Sciatic nerve (tissue), 2 donors: ENCODE measurements at places on chromosomes 3 and 15. TPM values are rescaled to one million over a fixed set of nuclear protein-coding genes. Genes with fewer than 3 reads are reported as not detected.

DNA sequence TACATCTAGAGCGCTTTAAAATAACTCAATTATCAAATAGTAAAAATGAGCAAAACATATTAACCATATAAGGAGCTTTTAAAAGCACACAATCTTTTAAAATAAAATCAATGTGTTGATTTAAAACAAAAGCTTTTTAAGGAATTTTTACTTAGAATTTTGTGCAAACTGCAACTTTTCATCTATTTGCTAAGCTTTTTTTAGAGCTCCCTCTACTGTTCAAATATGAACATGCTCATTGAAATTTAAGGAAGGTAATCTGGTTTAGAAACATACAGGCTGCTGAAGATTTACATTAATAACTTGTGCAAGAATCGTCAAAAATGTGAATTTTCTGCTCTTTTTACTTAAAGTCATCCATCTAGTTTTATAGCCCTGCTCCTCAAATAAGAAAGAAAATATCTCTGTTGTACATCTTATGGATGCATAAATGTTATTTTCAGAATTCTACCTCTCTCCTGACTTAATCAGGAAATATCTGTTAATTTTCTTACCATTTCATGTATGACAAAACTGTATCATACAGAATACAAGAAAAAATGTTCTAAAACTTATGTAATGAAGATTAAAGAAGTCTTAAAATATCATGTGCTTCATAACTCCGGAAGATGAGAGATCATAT, 469.4 kb upstream of the ROBO2 start:
- no peak for DNase-seq

DNA sequence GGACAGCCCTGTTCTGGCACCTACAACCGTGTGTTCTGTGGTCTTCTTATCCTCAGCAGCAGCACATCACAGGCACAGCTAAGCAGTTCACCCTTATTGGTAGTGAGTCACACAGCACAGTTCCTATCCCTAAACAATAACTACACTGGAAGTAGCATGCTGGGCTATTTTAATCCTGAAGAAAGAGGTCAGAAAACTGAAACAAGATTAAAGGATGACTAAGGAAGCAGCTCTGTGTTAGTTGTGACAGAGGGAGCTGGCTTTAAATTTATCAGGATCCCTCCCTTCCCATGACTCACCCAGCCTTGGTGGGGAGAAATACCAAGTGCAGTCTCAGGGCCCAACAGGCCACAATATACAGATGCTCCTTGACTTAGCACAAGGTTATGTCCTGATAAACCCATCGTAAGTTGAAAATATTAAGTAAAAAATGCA, 144.3 kb downstream of the ERC2 start:
- no peak for DNase-seq

DNA sequence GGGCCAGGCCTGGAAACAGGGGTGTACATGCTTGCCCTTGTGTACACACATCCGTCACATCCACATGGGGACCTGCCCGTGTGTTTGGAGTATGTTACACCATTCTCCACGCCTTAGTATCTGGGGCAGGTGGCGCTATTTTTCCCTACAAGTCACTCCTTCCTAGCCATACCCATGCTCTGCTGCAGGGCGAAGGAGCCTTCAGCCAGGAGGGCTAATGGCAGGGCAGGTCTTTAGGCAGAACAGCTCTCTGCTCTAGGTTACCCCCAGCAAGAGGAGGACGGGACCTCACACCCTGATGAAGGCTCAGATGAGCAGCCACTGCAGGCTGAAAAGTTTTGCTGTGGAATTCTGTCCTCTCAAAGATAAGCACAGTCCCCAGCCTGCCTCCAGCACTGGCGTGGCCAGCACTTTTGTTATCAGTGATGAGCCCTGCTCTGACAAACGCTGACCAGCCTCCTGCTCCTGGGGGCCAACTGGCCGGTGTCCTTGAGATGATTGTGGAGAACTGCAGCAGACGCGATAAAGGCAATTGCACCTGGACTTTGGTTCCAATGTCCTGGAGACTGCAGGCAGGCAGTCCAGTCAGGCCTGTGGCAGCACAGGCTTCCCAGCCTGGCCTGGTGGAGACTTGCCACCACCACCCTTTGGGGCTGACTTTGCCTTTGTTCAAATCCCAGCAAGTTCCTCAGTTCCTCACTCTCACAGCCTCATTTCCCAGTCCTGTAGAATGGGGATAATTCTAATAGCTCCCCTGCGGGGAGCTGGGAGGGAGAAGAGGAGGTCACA, 19.8 kb upstream of the PIGZ start:
- DNase-seq = peak; percentile 42

DNA sequence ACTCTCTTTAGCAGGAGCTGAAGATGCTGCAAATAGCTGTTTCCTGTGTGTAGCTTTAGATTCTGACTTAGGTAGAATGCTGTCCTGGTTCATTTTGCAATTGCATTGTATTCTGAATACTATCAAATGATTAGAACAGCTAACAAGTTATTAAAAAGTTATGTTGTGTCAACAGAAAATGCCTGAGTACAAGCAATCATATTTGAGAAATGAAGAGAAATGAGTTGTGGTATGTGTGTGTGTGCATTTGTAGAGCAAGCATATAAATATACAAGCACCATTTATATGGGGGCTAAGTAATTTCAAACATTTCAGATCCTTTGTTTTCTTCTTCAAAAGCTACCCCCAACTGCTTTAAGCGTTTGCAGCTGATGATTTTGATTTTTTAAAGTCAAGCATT, 7.8 kb downstream of the ZIC1 start:
- no peak for DNase-seq

DNA sequence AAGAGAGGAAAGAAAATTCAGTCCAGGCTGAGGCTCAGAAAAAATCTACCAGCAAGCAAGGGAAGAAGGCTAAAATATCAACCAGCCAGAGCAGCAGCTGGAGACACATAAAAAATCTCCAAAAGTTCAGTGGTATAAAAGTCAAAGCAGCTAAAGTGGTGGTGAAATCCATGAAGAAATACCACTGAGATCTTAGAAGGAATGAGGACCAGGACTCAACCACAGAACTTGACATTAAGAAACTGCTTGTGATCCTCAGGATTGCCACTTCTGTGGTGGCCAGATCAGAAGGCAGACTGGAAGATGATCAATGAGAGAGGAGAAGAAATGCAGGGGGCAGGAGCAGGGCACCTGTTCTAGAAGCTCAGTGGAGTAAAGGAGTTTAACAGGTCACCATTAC, 22.5 kb downstream of the CNTN3 start:
- DNase-seq = no peak

- no peak for DNase-seq
These were observed 92.3 kb downstream of the FRMD5 start for GRCh38 chr15:44102675-44103254.

GRCh38 chr3:174792864-174793263, 66.3 kb upstream of the NAALADL2 start:
- no peak for DNase-seq

- no peak for DNase-seq
These were observed 16.9 kb upstream of the FILIP1L start for GRCh38 chr3:100131241-100131640.

GRCh38 chr3:151452368-151452767, 8.5 kb downstream of the IGSF10 start:
- DNase-seq = no peak

- DNase-seq = no peak
These were observed 361.4 kb upstream of the ICE2 start for GRCh38 chr15:60840306-60840702.

DNA sequence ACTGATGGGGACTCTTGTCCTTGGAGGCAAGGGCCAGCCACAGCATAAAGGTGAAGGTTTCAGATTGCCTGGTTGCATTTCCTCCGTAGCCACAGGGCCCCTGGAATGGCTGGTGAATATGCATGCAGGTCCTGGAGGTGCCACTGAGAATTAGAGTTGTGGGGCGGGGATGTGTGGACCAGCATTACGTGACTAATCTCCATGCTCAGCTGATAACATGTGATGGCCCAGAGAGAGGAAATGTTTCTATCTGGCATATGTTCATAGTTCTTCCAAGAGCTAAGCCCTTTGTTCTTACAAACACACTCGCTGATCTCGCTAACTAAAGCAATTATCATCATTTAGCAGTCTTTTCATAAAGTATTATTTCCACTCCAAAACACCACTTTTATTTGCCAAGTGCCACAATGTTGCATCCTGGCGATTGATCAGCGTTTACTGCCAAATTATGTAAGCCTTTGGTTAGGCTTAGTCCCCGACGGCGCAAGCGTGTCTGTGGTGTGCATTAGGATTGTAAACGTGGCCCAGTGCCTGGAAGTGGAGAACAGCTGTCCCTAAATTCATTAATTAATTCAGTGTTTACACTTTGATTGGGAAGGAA, 55.9 kb downstream of the CGNL1 start:
- DNase-seq = no peak

DNA sequence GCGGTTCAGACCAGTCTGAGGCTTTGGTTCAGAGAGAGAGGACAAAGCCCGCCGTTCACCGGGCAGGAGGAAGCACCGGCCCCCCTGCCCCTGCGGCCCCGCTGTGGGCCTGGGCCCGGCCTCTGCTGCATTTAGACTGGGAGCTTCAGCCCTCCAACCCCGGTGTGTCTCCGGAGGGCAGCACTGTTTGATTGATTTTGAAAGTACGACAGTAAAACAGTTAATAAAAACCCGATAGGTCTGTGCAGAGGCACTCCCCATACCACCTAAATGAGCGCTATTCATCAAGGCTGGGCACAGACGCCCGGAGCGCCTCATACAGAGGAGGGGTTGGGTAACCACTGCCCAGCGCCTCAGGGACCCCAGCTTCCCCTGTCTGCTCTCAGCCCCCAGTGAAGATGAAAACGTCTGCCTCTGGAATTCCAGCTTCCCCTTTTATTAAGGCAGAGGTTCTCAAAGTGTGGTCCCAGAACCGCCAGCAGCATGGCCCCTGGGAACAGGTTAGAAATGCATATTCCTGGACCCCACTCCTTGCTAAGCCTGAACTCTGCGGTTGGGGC, 256.7 kb upstream of the TLE3 start:
- no peak for DNase-seq

- peak; percentile 34 for DNase-seq
These were observed 60.6 kb downstream of the DHX30 start for GRCh38 chr3:47863391-47864128.

GRCh38 chr3:177893331-177893730, 642.9 kb upstream of the KCNMB2 start:
- no peak for DNase-seq

GRCh38 chr15:88756521-88756920, 46.7 kb upstream of the ACAN start:
- no peak for DNase-seq

DNA sequence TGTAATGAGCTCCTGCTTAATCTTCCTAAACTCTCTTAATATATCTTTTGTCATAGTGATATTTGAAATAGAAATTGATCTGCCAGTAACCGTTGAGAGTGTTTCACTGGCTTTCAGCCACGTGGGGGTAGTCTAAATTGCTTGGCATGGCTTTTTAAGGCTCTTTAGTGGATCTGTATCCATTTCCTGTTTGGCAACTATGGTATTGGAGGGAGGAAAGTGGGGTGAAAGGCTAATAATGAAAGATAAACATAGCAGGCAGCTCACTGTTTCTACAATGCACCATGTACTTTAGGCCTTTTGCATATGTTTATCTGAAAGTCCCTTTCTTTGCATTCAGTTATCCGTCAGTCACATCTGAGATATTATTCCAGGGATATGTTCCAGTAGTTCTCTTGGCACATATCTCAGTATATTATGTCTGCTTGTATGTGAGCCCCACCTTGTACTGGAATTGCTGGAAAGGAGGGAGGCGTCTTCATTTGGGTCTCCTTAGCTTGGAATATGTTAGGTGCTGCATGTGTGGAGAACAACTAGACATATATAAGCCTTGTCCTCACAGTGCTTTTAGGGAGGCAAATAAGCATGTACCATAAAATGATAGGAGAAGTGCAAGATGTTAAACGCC, 10.8 kb downstream of the TOPAZ1 start:
- no peak for DNase-seq

GRCh38 chr3:142597906-142598305, 1.7 kb downstream of the PLS1 start:
- no peak for DNase-seq

The SCN11A gene
- 0.71 TPM for total RNA-seq

The SSUH2 gene
- 0.53 TPM for total RNA-seq

The MUC20 gene
- 28.7 TPM for total RNA-seq

The LMAN1L gene
- total RNA-seq = not detected

The RAD51 gene
- total RNA-seq = 0.53 TPM

The MKRN2OS gene
- not detected for total RNA-seq

The NR2C2 gene
- 56.6 TPM for total RNA-seq

The CYP1A1 gene
- total RNA-seq = 0.18 TPM

The KIF15 gene
- 0.53 TPM for total RNA-seq

The CTXN2 gene
- total RNA-seq = not detected

The HCLS1 gene
- total RNA-seq = 45.4 TPM

The EPHB3 gene
- total RNA-seq = 15.2 TPM

The TNK2 gene
- total RNA-seq = 72.0 TPM

The PTX3 gene
- 4.2 TPM for total RNA-seq

The SPSB4 gene
- 0.36 TPM for total RNA-seq
